ENCODE measurements at places on chromosomes 6 and 20.

DNA sequence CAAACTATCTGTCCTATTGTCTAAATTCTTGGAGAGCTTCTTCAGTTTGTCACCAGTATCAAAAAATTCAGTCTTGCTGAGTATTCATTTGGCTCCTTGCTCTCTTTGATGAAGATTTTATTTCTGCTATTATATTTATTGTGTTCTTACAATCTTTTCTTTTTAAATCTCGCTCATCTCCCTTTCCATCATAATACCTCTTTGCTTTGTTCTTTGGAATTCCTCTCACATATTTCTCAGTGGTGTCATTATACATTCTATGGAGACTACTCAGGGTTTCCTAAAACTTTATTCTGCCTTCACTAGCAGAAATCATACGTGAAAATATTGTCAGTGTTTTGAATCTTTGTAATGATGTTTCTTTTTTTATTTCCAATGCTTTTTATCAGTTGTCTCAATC, 445.2 kb upstream of the ID4 start:
- no peak for DNase-seq

- no peak for DNase-seq
These were observed 31.0 kb downstream of the E2F3 start for GRCh38 chr6:20432692-20433091.

DNA sequence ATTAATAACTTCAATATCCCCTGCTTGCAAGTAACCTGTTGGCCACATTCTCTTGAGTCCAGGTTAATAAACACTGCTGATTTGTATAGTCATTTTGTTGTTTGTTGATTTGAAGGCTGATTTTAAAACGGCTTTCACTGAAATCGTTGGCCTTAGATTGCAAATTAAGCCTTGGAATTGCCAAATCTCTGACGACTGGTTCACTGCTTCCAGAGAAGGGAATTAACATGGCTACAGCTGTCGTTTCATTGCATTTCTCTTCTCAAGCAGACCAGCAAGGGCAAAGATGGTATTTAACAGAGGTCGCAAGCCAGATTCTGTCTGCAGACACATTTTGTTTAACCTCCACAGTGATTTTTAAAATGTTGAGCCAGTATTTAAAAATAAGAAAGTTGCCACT, 470.9 kb downstream of the TFAP2A start:
- DNase-seq = no peak

DNA sequence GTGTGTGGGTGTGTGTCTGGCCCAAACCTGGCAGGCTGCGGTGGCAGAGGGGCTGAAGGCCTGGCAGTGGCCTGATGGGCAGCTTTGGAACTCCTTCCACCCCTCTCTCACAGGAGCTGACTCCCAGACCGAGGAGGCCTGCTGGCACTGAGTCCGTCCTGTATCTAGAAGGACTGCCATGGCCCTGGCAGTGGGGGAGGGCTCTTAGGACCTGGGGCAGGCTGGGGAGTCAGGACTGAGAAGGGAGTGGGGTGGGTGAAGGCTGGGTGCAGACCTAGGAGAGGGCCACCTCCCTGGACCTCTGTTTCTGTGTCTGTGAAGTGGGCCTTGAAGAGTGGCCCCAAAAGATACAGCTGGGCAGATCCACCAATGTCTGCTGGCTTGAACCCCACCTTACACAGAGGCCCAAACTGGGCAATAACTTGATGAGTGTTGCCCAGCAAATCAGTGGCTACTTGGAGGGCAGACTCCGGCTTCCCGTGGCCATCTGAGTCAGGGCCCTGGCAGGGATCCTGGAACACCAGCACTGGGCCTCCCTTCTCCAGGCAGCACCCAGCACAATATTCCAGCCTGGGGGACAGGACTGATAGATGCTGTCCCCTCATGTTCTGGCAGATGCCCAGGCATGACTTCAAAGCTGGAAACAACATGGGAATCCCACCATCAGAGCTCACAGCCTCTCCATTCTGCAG, 46.7 kb upstream of the BLCAP start:
- no peak for DNase-seq

DNA sequence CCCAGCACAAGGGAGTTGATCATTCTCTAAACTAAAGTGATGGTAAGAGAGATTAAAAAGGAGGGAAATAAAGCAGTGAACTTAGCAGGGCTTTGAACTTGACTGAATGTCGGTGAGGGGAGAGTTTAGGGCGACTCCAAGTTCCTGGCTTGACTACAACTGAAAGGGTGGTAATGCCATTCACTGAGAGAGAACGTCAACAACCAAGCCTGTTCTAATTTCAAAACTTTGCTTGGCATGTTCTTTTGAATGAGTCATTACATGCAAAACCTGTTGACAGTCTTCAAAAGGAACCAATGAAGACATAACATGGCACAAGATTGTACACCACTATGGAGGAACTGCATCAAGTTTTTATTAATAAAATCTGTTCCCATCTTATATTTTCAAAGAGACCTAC, 10.3 kb upstream of the MYB start:
- no peak for DNase-seq

DNA sequence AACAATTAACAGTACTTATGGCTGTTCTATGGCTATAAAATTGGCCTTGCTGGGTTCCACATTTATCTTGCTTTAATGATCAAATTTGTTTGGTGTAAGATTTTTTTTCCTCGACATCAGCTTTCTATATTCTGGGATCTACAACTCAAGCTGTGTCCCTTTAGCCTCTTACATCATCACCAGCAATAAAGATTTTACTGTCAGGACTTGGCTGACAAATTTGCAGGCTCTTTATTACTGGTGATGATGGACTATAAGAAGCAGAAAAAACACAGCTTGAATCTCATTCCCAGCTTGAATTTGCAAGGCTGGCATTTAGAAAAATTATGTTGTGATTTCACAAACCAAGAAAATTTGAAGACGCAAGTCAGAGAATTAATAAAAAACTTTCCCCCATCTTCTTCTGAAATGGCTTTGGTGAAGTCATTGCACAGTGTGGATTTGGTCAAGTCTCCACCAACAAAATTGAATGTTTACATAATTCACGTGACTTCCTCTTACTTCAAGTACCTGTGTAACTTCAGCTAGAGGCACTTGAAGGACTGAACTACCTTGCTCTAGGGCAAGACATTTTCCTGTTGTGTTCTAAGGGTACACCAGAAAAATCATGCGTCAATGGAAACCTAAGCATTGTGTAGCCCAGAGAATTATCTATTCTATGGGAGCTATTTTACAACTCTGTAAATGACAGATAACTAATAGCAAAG, 175.0 kb downstream of the CBLN4 start:
- no peak for DNase-seq

- no peak for DNase-seq
These were observed 31.1 kb upstream of the STX16 start for GRCh38 chr20:58619864-58620431.

DNA sequence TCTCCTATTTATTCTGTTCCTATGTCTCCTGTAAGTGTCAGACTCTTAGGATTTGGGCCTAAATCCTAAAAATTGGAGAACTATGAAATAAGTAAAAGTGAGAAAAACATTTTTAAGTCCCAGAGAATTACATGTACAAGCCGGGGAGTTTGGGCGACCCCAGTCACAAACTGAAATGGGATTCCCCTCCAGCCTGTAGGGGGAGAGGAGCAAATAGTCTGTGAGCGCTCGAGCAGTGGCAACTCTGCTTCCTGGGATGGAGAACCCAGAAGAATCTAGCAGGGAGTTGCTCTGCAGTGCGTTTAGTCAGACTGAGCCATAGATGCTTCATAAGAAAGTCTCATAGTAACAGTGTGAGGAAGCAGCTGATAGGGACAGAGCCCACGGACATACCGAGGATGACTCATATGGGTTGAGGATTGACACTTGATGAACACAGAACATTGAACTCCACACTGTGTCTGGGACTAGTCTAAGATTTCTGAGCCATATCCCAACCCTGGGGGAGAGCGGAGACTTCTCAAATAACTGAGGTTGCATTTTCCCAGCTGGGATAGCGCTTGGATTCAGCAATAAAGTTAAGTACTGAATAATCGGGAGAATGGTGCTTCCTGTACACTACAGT, 437.2 kb downstream of the BCKDHB start:
- no peak for DNase-seq

DNA sequence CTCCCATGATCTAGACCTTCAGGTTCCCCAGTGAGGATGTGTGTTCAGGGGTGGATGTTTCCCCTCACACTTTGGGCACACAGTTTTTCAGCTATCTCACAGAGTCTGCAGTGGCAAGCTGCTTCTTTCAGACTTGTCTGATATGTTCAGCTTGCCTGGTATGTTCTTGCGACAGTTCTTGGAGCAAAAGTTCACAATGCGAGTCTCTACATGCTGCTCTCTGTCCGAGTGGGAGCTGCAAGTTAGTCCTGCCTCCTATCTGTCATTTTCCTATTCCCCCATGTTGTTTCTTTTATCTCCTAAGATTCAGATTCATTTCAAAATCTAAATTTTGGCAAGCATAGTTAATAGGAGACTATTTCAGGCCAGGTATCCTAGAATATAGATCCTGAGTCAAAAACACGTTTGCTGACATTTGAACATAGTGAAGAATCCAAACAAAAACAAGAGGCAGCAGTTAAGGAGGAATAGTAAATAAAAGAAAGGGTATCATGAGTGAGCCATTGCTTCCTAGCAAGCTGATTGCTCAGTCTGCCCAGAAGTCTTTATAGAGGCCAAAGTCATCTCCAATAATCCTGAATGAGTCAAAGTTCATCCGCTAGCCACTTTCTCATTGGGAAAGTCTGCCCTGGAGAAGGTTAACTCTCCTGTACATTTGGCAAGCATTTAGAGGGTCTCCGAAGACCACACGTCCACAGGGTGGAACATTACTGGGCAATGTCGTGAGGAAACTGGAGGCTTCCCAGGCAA, 140.2 kb upstream of the MOCS1 start:
- no peak for DNase-seq

- DNase-seq = no peak
These were observed 883 bp upstream of the DBNDD2 start for GRCh38 chr20:45407067-45407745.

GRCh38 chr6:35678021-35678654, 10.6 kb downstream of the FKBP5 start:
- no peak for DNase-seq

DNA sequence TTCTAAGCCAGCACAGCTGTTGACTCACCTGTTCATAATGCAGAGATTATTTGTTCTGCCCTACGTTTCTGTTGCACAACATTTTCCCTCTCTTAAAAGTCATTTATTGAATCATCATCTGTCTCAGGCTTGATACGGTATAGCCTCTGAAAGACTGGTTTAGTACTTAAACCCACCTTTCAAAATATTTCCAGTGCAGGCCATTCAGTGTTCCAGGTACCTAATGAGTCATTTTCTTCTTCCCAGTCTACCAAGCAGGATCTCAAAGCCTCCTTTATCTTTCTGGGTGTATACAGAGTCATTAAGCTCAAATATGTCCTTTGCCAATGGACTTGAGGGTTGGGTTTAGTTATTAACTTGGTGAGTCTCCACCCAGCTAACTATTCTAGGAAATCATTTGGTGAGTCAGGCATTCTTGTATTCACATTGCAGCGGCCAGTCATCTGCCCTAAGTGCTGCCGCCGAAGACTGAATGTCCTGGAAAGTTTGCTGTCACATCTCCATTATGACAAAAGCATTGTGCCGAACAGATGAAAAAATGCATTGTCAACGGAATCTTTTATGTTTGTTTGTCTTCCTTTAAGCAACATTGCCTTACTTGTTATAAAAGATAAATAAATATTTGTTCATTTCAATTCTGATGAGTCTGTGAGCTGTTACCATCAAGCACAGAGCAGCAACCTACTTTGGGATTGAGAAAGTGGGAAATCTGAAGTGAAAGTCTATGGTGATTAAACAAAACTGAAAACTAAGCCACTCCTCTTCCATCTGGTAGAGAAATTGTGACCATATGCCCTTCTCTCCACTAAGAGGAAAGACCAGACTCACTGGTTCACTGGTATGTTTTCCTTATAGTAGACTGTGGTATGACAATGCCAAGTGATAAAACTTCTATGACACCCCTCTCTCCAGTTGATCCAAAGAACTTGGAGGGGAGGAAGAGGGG, 14.3 kb upstream of the FAM135A start:
- DNase-seq = no peak

GRCh38 chr6:159691963-159692287, 1.1 kb downstream of the SOD2 start:
- no peak for DNase-seq

Measured in esophagus squamous epithelium (tissue), 5 donors.